ENCODE measurements at places on chromosomes 12 and 14.

GRCh38 chr12:103672401-103673119 is 85.5 kb downstream of the STAB2 start:
- no peak for DNase-seq

DNA sequence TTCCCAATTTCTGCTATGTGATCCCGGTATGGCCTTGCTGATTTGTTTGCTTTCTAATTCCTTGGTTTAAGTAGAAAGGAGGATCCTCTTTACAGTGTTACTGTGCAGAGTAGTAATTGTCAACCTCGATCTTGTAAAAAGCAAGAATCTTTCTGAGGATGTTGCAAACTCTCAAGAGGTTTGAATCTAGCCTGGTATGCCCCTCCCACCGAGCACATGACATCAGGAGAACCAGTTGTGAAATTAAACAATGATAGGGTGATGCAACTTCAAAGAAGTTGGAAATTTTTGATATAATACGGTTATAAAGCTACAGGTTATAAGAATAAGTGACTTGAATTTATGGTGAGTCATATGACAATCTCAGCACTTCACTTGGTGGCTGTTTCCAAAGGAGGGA is 35.0 kb upstream of the FUT8 start:
- no peak for DNase-seq

- DNase-seq, result no peak
Observed at GRCh38 chr12:1634149-1634548, 5.1 kb downstream of the WNT5B start.

DNA sequence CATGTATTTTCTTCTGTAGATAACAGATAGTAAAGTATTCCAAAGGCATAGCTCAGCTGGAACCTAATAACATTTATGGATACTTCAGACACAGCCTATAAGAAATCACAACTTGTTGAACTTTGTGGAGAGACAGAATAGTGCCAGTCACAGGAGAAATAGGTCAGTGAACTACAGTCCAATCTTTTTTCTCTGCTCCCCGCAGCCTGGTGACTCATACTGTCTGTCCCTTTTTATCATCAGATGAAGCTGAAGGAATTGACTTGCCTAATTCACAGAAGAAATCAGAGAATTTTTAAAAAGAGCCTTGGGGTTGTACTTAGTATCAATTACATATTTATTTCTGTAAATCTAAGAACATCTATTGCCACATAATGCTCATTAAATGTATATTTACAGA is 222.3 kb downstream of the ALG10 start:
- no peak for DNase-seq

DNA sequence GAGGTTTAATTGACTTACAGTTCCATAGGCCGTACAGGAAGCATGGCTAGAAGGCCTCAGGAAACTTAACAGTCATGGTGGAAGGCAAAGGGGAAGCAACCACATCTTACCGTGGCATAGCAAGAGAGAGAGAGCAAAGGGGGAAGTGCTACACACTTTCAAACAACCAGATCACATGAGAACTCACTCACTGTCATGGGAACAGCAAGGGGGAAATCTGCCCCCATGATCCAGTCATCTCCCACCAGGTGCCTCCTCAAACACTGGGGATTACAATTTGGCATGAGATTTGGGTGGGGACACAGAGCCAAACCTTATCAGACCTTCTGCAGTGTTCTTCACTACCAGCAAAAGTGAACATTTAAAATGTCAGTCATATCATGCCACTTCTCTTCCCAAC is 58.9 kb downstream of the USP15 start:
- no peak for DNase-seq

DNA sequence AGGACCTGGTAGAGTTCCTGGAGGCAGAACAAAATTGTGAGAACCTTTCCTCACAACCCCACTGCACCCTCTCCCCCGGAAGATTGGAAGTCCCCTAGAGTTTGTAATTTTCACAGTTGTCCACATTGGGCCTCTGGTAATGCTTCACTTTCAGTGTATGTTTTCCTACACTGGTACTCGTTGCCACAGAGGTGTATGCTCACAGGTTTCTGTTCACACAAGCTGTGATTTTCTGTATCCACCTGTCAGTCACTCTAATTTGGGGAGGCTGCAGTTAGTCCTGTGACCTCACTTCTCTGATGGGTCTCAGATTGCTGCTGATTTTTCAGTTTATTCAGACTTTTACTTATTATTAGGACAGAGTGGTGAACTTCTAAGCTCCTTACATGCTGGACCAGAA is 66.4 kb upstream of the BMP4 start:
- DNase-seq, result no peak

DNA sequence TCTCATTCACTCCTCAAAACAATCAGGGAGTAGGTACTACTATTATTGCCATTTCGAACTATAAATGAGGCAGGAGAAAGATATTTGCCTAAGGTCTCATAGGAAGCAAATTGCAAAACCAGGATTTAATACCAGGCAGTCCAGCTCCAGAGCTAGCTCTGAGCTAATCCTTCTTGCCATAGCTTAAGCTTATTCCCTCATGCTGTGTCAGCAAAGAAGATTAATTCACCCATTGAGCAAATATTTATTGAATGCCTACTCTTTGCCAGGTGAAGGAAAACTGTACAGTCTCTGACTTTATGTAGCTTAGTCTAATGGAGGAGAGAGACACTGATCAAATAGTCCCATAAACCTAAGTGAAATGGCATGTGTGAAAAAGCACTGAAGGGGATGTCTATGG is 19.5 kb downstream of the KCNA5 start:
- no peak for DNase-seq

- DNase-seq, result no peak
Observed at GRCh38 chr12:28683366-28683765, 465.7 kb upstream of the FAR2 start.

DNA sequence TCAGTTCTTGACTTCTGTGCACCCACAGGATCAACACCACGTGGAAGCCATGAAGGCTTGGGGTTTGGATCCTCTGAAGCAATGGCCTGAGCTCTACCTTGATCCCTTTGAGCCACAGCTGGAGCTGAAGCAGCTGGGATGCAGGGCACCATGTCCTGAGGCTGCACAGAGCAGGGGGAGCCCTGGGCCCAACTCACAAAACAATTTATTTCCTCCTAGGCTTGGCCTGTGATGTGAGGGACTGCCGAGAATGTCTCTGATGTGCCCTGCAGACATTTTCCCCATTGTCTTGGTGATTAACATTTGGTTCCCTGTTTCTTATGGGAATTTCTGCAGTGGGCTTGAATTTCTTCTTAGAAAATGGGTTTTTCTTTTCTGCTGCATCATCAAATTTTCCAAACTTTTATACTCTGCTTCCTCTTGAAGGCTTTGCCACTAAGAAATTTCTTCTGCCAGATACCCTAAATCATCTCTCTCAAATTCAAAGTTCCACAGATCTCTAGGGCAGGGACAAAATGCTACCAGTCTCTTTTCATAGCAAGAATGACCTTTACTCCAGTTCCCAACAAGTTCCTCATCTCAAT is 288.2 kb downstream of the CCDC59 start:
- DNase-seq, result no peak

- no peak for DNase-seq
Observed at GRCh38 chr12:108679106-108679681, 45.5 kb upstream of the SELPLG start.

GRCh38 chr12:27548301-27549199 is 24.5 kb downstream of the PPFIBP1 start:
- no peak for DNase-seq

DNA sequence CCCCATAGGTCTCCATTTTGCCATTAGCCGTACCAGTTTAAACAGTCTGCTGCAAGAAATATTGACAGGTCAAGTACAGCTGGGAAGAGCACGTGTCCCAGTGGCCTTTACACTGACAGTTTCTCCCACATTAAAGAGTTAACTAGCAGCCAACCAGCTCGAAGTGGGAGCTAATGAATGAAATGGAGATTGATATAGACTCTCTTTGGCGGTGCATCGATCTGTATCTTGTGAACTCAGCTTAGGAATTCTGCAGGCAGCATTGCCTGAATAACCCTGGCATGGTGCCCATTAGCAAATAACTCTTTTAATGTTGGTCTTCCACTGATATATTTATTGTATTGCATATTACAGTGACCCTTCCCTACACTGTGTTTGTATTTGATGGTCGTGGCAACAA is 319.4 kb downstream of the EGLN3 start:
- DNase-seq, result no peak

- no peak for DNase-seq
Observed at GRCh38 chr12:114759635-114760034, 75.7 kb upstream of the TBX3 start.

- no peak for DNase-seq
Observed at GRCh38 chr12:4710113-4710512, 10.1 kb upstream of the GALNT8 start.

DNA sequence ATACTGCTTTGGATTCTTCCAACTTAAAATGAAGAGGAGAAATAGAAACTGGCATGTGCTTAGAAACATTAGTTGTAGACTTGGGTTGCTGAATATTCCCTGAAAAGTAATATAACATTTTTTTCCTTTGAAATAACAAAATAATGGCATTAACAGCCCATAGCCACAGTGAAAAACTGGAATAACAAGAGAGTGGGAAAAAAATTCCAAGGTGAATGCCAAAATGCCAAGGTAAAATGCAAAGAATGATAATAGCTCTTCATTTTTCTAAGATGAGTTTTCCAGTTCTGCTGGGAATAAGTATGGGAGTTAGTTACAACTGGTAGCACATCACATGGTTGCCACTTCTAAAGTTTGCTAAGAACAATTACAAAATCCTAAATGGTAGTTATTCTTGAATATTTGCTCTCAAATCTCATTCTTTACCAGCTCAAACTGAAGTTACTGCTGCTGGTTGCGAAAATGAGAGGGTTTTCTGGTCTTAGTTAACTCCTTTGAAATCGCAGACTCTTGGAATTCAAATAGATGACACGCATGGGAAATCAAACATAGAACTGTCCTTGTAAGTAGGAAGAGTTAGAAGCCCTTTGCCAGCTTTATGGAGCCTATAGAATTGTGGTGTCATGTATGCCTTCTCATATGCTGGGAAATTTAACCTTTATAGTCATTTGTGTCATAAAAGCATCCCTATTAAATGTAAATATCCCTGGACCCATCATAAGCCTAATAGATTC is 165.0 kb upstream of the DCN start:
- no peak for DNase-seq

GRCh38 chr12:48980389-48980952 is 2.3 kb downstream of the WNT1 start:
- DNase-seq, result no peak

DNA sequence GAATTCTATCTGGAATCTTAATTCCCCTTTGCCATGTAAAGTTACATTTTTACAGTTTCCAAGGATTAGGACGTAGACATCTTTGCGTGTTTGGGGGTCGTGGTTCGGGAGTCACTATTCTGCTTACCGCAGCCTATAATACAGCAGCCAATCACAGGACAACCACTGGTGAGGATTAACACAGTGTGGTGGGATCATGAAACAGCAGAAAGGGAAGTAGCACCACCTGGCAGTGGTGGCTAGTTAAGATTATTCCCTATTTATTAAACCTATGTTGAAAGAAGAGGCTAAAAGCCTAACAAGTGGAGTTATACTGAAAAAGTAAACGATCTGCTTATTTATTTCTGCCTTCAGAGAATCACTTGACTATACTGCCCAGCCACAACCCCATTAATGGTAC is 71.7 kb downstream of the IPO8 start:
- DNase-seq, result no peak

- peak; percentile 58 for DNase-seq
Observed at GRCh38 chr12:92289629-92290349, 144.1 kb upstream of the BTG1 start.

DNA sequence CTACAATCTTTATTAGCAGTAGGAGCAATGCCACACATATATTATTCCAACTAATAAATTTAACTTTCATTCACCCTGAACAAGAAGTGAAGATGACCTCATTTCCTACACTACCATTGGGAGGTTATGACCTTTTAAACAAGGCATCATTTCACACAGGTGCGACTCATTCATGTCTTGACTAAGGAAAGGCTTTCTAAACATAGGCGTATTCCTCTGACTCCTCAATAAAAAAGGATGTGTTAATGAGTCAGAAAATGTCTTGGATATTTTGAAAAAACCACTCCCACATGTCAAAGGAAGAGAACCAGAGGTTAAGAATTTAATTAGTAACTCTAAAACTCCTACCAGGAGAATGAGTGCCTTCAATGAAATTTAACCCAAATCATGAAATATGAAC is 115.2 kb downstream of the PRICKLE1 start:
- DNase-seq, result peak; percentile 78

GRCh38 chr12:12086973-12087692 is 16.4 kb downstream of the BCL2L14 start:
- no peak for DNase-seq

- no peak for DNase-seq
Observed at GRCh38 chr14:100374876-100375265, 51.7 kb downstream of the SLC25A47 start.

DNA sequence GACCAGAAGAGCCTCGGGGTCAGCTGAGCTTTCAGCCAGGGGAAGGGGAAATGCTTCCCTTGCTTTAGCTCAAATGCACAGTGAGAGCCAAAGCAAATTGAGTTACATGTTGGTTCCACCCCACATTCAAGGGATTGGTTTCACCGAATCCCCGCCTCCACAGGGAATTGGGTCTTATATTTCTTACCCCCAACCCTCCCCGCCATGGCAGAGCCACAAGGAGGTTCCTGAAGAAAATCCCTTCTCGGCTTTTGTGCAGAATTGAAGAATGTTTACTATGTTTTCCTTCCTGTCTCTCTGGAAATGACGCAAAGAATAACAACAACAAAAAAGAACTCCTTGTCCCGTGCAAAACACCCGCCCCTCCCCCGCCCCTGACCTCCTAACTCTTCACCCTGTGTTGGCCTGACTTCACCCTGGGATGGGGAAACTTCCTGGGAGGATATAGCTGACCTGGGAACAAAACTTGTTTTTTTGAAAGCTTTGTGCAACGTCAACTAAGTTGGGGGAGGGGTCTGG is 21.9 kb upstream of the CIPC start:
- DNase-seq, result peak; percentile 89

DNA sequence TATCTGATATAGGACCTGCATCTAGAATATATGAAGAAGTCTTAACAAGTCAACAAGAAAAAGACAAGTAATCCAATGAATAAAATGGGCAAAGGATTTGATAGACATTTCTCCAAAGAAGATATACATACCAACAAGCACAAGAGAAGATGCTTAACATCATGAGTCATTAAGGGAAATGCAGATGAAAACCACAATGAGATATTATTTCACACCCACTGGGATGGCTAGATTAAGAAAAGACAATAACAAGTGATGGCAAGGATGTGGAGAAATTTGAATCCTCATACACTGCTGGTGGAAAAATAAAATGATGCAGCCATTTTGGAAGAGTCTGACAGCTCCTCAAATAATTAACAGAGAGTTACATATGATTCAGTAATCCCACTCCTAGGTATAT is 502.6 kb downstream of the FUT8 start:
- DNase-seq, result no peak

DNA sequence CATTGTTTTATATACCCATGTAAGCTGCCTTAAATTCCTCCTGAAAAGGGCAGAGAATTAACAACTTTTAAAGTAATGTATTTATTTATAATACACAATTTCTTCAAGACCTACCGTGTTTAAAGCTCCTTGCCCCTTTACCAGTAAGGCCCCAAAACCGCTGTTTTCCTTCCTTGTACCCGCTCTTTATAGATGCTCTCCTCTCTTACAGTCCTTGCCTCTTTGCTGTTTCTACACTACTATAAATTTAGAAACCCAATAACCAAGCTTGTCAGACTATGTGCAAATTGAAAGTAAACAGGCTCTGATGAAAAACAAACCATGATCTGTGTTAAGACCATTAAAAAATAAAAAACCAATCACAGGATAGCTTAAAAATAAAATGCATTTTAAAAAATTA is 3.9 kb downstream of the MPHOSPH9 start:
- DNase-seq, result peak; percentile 39
